ENCODE measurements at places on chromosomes 7 and 10.

GRCh38 chr10:99681553-99681952, 22.2 kb downstream of the ENTPD7 start:
- DNase-seq = peak; percentile 61

DNA sequence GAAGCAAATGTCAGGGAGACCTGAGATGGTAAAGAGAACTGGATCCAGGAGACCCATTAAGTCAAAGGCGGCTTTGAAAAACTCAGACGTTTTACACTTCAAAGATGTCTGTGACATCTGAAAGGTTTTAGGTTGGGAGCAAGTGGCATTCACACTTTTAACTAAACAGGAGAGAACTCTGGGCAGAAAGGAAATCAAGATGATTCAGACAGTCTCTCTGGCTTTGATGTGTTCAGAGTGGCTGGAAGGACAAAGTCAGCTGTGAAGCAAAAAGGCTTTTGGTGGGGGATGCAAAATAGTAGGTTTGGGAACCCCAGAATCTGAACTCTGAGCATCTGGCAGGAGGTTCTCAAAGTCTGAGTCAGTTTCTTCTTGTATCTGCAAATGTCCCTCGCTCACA, 66.6 kb downstream of the PRKCQ start:
- no peak for DNase-seq

DNA sequence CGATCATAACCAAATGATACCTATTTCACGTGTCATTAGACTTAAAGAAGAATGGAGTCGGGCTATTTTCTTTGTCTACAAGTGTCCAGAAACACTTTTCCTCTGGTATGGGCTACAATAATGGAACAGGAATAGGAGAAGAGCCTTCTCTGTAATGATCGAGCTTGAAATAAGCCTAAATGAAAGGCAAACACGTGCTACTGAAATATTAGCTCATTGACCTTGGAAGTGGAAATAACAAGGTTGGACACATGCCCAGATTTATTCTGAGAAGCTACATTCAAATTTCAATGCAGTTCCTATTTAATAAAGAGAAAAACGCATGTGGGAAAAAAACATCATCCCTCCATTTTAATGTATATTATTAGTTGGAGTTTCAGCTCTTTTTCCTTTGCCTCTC, 254.7 kb upstream of the PTER start:
- no peak for DNase-seq

DNA sequence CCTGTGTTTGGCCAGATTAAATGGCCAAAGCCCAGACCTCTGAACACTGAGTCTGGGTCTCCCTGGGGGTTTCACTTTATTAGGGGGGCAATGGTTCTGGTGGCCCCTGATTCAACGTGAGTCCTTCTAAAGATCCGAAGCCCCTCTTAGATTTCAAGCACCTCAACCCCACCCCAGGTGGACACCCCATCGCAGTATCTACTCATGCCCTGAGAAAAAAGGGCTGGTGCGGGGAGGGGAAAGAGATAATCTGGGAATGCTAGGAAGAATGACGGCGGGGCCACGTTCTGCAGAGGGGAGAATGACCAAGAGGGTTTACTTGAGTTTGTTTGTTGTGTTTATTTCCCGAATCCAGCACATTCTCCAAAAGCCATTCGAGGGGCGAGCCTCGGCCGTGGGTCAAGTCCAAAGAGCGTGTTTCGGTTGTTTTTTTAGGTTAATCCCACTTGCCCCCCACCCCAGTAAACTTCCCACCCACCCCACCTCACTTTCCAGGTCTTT, 832 bp downstream of the PDLIM1 start:
- DNase-seq = no peak

DNA sequence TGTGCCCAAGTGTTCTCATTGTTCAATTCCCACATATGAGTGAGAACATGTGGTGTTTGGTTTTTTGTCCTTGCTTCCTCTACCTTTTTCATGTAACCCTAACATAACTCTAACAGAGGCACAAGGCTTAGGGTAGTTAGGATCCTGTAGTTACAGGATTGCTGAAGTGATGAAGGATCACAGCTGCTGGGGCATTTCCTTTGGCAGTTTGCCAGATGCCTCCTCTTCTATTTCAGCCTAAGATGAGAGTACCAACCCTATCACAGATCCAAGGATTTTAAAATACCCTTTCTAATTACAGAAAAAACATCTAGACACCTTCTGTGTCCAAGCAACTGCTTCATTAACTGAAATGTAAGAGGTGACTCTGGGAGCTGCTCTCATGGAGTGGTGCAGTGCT, 141.7 kb upstream of the COL1A2 start:
- no peak for DNase-seq

- no peak for DNase-seq
Measured at GRCh38 chr10:114003161-114003941, 40.3 kb upstream of the ADRB1 start.

GRCh38 chr7:123635551-123636359, 19.9 kb upstream of the LMOD2 start:
- no peak for DNase-seq

All from LNCaP clone FGC (cell line).